ENCODE measurements at places on chromosomes 7 and 10.

DNA sequence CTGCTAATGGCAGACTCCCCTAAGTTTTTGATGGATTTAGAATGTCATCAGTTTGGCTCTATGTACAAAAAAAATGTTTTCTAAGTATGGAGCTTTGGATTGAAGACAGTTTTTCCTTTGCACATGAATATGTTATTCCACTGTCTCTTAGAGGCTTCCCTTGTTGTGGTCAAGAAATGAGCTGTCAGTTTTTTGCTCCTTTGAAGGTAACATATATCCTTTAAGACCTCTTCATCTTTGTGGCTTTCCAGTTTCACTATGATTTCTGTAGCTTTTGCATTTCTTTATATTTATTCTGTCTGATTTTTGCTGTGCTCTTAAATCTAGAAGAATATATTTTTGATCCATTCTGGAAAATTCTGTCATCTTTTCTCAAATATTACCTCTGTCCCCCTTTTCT is 15.8 kb upstream of the ODAD2 start:
- no peak for DNase-seq

- no peak for DNase-seq
Measured at GRCh38 chr7:141617280-141617679, 66.1 kb downstream of the AGK start.

DNA sequence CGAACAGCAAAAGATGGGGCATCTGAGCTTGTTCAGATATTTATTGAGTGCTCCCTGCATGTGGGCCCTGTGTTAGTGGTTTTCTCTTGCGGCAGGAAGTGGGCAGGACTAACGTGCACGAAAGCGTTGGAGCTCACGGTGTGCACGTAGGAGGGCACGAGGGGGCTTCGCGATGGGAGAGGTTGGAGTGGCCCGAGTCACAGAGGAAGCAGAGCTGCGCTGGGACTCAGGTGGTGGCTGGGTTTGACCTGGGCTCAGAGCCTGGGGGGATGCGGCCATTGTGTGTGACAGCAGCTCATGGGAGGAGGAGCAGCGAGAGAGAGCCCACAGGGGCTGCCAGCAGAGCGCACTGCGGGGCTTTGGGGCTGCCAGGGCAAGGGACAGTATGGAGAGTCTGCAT is 7.7 kb downstream of the ZSCAN25 start:
- no peak for DNase-seq

- no peak for DNase-seq
Measured at GRCh38 chr7:80923211-80923612, 4.4 kb upstream of the SEMA3C start.

GRCh38 chr7:66413379-66414114 is 208.4 kb downstream of the TPST1 start:
- DNase-seq, result peak; percentile 84

DNA sequence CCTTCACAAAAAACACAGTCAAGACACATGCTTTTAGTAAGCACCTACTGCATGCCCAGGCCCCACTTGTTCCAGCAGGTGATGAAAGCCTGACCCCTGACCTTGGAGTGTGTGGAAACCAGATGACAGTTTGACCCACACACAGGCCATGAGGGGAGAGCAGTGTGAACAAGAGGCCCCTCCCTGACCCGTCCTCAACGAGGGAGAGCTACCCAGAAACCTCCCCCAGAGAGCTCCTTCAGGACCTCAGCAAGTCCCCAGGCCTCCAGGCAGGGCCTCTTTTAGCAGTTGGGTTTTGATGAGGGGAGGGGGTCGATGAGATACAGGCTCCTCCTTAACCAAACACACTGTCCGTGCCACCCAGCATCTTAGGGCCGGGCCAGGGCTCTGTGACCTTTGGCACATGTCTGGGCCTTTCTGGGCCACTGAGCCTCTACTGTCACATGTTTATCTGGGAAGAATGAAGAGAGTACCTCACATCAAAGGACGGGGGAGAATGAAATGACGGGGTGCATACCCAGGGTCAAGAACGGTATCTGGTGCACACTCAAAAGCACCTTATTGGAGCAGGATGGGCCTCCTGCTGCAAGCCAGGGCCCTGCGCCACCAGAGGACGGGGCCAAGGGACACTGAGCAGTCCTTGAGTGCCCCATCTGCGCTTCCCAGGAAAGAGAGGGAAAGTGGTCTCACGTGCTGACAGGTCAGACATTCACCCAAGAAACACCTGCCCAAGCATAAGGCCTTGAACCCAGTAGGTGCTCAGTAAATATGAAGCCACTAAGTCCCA is 202.6 kb upstream of the ZMIZ1 start:
- no peak for DNase-seq

DNA sequence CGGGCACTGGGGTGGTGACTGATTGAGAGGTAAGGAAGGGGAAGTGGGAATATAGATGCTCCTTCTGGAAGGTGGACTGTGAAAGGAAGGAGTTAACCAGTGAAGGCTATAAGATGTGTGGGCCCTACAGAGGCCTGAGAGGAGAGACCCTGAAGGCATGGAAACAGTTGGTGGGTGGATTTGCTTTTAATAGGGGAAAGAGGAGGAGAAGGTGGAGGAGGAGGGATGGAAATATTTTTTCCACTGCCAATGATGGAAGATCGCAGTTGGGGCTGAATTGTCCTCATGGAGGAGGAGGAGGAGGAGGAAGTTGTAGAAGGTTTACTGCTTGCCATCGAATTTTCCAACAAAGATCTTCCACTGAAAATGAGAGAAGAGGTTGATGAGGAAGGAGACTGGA is 80.3 kb downstream of the KIAA1217 start:
- DNase-seq, result no peak

DNA sequence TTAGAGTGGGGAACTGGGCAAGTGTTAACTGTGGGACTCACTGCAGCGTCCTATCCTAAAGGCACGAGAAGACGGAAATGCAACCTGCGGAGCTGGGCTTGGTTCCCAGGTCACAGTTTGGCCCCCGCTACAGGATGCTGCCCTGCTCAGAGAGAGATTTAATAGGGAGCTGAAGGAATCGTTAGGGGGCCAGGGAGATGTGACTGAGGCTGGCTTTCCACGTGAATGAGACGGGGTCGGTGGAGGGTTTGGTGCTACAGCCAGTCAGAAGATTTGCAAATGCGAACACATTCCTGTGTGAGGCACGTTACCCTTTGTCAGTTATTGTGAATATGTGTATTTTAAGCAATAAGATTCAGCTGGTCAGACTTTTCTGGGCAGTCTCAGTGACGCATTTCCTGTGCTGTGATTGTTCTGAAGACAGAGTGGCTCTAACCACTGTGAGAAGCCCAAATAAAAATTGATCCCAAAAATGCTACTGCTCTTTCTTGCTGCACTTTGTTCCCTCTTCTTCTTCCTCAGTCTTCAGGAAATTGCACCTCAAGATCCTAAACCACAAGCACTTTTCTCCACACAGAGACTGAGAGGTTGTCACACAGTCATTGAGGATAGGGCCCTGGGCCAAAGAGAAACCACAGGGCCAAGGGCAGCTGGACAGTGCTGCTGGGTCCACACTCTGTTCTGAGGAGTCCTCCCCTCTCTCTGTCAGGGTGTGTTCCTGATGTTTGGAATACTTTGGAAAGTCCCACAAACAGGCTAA is 21.2 kb downstream of the CYP17A1 start:
- DNase-seq, result no peak

GRCh38 chr7:66638309-66639099 is 9.8 kb downstream of the KCTD7 start:
- DNase-seq, result no peak

DNA sequence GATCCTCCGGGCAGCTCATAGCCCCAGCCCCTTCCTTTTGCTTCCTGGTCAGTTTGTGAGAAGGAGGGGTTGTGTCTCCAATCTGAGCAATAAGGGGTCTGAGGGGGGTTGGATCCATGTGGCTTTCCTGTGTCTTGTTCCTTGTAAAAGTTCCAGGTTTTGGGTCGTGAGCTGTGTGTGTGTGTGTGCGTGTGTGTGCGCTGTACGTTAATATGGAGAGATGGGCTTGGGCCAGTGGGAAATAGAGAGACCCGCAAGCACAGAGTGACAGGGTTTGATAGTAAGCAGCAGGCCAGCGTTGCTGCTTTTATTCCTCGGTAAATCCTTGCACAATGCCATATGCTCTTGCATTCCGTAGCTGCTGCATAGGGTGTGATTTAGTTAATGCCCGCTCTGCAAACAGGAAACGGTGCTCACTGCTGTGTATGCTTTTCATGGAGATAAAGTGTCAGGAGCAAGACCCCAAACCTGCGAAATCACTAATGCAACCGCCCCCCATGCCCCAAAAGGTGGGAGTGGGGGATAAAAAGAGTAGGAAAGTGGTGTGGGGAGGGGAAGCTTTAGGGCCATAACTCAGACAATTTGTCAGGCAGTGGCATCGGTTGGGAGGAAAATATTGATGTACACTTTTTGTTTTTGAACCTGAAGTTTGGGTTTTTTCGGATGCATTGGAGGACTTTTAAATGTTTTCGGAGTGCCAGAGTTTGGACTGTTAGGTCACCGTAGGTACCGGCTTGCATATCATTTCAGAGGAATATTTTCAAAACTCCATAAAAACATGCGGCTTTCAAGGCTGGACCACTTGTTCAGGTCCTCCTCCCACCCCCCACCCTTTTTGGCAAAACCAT is 108.7 kb downstream of the TCF7L2 start:
- DNase-seq, result no peak

DNA sequence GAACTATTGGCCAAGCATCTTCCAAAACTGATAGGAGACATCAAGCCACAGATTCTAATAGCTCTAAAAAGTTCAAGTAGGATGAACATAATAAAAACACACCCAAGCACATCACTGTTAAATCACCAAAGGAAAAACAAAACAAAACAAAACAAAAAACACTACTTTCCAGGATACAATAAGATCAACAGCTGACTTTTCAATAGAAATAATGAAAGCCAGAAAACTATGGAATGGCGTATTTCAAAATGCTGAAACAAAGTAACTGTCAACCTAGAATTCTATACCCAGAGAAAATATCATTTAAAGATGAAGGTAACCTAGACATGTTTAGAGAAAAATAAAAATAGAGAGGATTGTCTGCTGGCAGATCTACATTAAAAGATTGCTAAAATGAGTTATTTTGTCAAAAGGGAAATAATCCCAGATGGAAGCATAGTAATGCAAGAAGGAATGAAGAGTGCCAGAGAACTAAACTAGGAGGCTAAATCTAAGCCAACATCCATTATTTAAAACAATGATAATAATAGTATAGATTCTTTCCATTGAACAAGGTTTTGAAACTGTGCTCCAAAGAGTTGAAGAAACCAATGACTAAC is 13.9 kb downstream of the TUBAL3 start:
- no peak for DNase-seq

All from GM12892 (cell line).